ENCODE measurements at places on chromosomes 7 and 10.

- H3K36me3 ChIP-seq = peaks cover 5% of the 10 kb centered on the region
- no peaks in the 10 kb centered on the region for H3K27me3 ChIP-seq
- H3K4me3 ChIP-seq = no peak overlapping the region
- H3K4me1 ChIP-seq = no peaks in the 10 kb centered on the region
Observed at GRCh38 chr10:60096761-60097513, 190.6 kb upstream of the CCDC6 start.

- no peaks in the 10 kb centered on the region for H3K4me1 ChIP-seq
- H3K36me3 ChIP-seq = peaks cover 15% of the 10 kb centered on the region
- H3K27me3 ChIP-seq = no peaks in the 10 kb centered on the region
- no peak overlapping the region for H3K4me3 ChIP-seq
- no peak for DNase-seq
Observed at GRCh38 chr7:7221599-7222038, 39.3 kb downstream of the C1GALT1 start.

DNA sequence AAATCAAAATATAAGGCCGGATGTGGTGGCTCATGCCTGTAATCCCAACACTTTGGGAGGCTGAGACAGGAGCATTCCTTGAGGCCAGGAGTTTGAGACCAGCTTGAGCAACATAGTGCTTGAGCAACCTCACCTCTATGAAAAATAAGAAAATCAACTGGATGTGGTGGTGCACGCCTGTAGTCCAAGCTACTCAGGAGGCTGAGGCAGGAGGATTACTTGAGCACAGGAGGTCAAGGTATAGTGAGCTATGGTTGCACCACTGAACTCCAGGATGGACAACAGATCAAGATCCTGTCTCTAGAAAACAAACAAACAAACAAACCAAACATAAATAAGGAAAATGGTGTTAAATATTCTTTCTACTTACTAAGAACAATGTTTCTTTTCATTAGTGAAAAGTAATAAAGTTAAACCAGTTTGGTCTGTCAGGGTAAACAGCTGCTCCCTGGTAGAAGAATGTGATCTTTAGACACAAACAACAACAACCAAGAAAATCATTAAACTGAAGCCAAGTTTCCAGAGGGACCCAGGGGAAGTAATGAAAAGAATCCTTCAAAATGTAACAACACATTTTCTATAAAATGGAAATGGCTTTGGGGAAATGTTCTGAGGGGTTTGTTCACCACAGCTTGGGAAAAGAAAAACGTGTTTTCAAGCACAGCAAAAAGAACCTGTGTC lies 17.5 kb upstream of the BAG3 start:
- H3K27ac ChIP-seq = no peak overlapping the region
- no peaks in the 10 kb centered on the region for H3K27me3 ChIP-seq
- DNase-seq = no peak
- no peaks in the 10 kb centered on the region for H3K4me1 ChIP-seq

DNA sequence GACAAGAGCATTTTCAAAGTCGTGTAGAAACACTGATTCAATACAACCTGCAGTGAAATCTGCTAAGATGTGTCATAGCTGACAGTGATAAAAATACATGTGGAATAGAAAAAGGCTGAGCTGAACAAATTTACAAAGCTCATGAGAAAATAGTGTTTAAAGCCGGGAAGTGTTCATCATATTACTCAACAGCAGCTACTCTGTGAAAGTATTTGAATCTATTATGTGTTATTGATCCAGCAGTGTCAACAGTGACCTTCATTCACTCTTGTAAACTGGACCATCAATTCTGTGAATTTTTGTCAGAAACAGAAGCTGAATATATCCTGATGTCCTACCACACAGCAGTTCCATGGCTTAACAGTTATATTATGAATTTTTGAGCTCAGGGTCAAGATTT lies 11.6 kb downstream of the DYDC1 start:
- no peaks in the 10 kb centered on the region for H3K36me3 ChIP-seq
- H3K27ac ChIP-seq = no peak overlapping the region
- no peak for DNase-seq
- no peak overlapping the region for H3K4me3 ChIP-seq
- H3K27me3 ChIP-seq = no peaks in the 10 kb centered on the region

DNA sequence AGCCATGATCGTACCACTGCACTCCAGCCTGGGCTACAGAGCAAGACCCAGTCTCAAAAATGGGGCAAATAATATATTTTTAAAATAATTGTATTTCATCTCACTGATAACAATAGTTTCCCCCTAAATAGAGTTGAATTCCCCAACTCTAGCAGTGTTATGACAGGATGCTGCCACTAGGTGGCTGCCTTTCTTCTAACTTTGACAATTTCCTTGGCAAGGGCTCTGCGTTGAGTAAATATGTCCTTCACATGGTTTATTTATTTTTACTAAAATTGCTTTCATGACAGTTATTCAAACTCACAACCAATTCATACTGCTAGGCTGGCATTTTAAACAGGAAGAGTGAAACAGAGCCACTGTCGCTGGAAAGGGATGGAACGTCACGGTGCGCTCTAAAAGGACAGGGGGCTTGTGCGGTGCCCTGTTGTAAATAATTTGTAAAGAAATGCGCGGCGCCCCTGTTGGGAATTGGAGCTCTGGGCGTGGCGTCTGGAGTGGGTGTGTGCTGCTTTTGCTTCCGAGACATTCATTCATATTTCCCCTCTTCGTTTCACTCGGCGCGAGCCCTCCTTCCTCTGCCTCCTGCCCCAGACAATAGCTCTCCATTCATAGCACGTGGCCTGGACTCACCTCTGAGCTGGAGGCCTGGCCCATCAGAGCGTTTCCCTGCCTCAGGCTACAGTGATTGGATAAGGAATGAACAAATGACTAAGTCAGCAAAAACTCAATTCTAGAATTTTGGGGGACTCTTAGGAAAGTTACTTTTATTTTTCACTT lies 20.5 kb upstream of the PITRM1 start:
- H3K4me1 ChIP-seq = peaks cover 11% of the 10 kb centered on the region
- DNase-seq = no peak
- no peaks in the 10 kb centered on the region for H3K36me3 ChIP-seq

DNA sequence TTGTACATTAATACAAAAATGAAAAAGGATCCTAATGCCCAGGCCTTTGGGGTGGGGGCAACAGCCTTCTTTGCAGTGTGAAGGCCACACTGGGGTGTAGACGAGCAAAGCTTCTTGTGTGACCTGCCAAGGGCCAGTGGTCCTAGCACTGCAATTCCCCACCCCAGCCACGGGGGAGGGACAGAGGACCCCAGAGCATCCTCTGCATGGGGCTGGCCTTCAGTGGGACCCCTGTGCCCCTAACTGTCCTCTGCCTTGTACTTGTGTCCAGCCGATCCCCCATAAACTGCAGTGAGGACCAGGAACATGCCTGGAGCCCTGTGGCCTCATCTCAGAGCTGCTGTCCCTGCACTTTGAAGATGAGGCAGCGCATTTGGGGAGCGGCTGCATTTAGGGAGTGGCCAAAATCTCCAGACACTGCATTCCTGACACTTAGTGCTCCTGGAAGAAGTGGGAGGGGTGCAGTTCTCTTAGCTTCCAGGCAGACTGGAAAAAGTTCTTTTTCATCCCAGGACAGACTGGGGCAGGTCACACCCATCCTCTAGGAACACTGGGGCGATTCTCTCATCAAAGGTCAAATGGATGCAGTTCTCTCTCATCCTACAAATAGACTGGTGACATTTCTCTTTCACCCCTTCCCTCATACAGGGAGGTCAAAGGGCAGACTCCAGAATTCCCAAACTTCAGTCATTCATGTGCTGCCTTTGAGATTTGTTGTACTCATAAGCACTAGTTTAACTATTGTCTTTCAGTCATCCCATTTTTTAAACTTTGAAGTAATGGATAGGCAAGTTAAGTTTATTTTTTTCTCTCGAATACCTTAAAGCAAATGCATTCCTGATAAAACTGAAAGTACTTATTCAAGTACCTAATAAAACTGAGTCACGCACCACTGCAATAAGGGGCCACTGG lies 922 bp upstream of the MYO1G start:
- H3K27me3 ChIP-seq = no peaks in the 10 kb centered on the region
- peaks cover 61% of the 10 kb centered on the region for H3K4me1 ChIP-seq
- H3K4me3 ChIP-seq = peak overlapping the region; percentile 78
- peak overlapping the region; percentile 83 for H3K27ac ChIP-seq

DNA sequence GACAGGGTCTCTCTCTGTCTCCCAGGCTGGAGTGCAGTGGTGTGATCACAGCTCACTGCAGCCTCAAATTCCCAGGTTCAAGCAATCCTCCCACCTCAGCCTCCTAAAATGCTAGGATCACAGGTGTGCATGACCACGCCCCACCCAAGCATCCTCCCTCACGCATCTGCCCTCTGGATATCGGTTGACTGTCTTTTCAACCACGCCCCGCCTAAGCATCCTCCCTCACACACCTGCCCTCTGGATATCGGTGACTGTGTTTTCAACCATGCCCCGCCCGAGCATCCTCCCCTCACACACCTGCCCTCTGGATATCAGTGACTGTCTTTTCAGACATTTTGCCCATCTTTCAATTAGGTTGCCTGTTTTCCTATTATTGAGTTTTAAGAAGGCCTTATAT lies 140.5 kb downstream of the MAD1L1 start:
- no peak overlapping the region for H3K4me3 ChIP-seq
- no peaks in the 10 kb centered on the region for H3K27me3 ChIP-seq
- DNase-seq = no peak

- H3K27ac ChIP-seq = no peak overlapping the region
- no peaks in the 10 kb centered on the region for H3K36me3 ChIP-seq
- no peak overlapping the region for H3K4me3 ChIP-seq
- DNase-seq = no peak
- H3K4me1 ChIP-seq = peaks cover 12% of the 10 kb centered on the region
Observed at GRCh38 chr10:114102256-114102655, 58.6 kb downstream of the ADRB1 start.

GRCh38 chr10:78779339-78779955 lies 289.3 kb upstream of the ZMIZ1 start:
- no peaks in the 10 kb centered on the region for H3K27me3 ChIP-seq
- H3K4me1 ChIP-seq = no peaks in the 10 kb centered on the region
- no peak for DNase-seq

GRCh38 chr7:27868131-27868550 lies 128.2 kb downstream of the TAX1BP1 start:
- DNase-seq = no peak
- H3K4me1 ChIP-seq = peaks cover 3% of the 10 kb centered on the region
- H3K27me3 ChIP-seq = no peaks in the 10 kb centered on the region
- H3K27ac ChIP-seq = no peak overlapping the region

DNA sequence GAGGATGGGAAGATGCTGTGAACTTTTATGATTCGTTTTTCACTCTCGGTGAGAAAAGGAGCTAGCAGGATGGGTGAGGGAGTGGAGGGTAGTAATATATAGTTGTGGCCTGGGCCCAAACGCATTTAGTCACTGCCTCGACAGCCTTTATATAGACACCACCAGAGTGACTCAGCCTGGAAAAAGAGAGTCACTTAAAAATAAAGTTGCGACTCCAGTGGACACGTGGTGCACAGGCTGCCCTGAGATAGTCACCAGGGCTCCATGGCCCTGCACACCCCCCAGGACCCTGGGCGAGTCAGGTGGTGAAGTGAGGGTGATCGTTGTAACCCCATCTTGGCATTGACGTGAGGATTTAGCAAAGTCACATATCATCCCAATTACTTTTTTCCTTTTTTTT lies 106.7 kb downstream of the CUX1 start:
- H3K4me3 ChIP-seq = no peak overlapping the region
- H3K27ac ChIP-seq = no peak overlapping the region
- no peaks in the 10 kb centered on the region for H3K36me3 ChIP-seq
- no peaks in the 10 kb centered on the region for H3K4me1 ChIP-seq

GRCh38 chr7:127677433-127678230 lies 25.6 kb downstream of the SND1 start:
- no peak overlapping the region for H3K4me3 ChIP-seq
- no peak overlapping the region for H3K27ac ChIP-seq

DNA sequence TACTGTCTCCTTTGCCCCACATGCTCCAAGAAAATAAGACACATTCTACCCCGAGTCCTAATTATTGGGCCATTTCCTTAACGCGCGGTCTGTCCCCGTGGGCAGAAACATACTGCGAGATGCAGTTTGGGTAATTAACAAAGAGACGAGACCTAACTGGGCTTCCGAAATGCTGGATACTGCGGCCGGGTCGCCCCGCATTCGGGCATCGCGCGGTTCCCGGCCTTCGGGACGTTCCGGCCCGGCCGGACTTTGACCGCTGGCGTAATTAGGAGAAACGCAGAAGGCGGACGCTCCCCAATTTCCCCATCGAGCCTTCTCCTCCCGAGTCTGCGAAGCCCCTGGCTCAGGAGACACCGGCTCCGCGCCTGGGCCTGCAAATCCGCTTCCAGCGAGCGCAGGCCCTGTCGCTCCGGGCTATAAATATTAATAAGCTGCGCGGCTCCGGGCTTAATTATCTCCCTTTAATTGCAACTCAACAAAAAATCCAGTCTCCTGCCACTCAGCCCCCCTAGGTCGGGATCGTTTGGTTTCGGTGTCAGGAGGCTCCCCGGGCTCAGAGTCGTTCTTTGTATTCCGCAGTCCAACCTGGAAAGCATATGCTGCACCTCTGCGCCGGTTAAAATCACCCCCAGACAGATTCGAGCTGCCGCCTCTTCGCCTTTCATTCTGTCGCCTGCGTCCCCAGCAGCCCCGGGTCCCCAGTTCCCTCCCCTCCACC lies 131.5 kb downstream of the SPAG6 start:
- peaks cover 26% of the 10 kb centered on the region for H3K27me3 ChIP-seq
- peak overlapping the region; percentile 12 for H3K4me3 ChIP-seq
- H3K36me3 ChIP-seq = no peaks in the 10 kb centered on the region
- no peak overlapping the region for H3K27ac ChIP-seq
- no peak for DNase-seq

DNA sequence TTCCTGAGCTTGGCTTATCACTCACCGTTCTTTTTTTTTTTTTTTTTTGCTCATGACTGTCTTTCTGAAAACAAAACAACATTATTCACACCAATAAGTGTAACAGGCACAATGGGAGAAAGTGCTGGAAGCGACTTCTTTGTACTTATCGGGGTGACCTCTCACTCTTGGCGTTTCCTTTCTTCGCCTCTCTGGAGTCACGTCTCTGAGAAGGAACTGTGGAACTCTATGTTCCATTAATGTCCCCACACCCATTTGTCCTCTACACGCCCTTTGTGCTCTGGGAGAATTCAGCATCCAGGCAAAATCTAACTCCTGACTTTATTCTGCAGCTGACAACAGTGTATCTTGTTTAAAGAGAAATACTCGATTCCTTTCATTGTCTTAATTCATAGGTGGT lies 70.8 kb upstream of the FAM204A start:
- no peaks in the 10 kb centered on the region for H3K36me3 ChIP-seq
- no peaks in the 10 kb centered on the region for H3K4me1 ChIP-seq
- H3K4me3 ChIP-seq = no peak overlapping the region
- no peak overlapping the region for H3K27ac ChIP-seq

- H3K36me3 ChIP-seq = no peaks in the 10 kb centered on the region
- no peak overlapping the region for H3K4me3 ChIP-seq
- H3K27me3 ChIP-seq = no peaks in the 10 kb centered on the region
- H3K4me1 ChIP-seq = no peaks in the 10 kb centered on the region
- H3K27ac ChIP-seq = no peak overlapping the region
Observed at GRCh38 chr7:70640266-70640833, 491.6 kb upstream of the GALNT17 start.

All from naive thymus-derived CD4-positive, alpha-beta T cell (primary cell).